ENCODE measurements at places on chromosomes 6 and 20.

DNA sequence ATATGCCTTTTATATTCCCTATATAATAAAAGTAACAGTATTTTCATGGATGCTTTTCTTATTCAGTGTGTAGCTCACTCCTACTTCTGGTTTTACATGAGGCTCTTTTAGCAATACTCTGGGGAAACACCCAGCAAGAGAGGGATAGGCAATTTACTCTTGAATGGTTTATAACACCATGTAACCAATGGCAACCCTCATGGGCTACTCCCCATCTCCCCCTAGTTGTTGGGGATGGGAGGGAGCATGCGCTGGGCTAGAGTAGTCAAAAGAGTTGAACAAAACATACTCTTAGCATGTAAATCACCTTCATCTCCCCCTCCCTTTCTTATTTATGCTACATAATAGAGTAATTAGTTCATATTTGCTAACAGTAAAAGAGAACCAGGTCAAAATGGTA is 140.1 kb upstream of the LRFN2 start:
- DNase-seq, result no peak

GRCh38 chr6:100768816-100769351 is 112.2 kb downstream of the ASCC3 start:
- DNase-seq, result no peak

- no peak for DNase-seq
Observed at GRCh38 chr20:43899274-43900120, 15.2 kb upstream of the TOX2 start.

DNA sequence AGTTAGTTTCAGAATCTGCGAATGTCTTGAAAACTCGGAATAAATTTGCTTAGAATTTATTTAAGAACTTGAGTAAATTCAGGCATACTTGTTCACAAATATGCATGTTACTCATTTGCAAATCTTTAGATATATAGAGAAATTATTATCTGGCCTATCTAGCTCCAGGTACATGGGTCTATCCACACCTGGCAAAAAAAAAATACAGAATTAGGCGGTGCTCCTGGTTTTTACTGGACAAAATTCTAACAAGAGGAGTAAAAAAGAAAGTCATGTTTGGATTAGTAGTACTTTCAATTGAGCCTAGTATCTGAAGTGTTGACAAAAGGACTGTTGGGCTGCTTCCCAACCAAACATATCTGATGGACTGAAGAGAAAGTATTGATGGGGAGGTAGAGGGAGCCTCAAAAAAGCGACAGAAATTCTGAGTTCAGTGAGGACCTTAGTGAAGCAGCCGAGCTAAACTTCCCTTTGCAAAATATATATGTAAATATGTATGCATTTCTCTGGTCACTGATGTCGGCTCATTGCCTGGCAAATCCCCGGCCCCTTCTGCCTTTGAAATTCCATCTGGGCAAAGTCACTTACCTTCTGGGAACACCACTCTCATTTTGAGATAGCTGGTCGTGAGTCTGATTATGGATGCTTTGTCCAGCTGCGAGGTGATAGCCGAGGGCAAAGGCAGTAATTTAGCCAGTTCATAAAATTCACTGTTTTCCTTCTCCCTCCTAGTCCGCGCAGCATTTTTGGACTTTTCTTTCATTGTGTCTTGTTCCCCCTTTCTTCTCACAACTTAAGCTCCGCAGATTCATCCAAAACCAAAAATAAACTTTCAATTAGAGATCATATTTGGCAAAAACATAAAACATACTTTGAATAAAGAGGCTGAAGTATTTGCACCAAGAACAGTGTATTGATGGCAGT is 1.8 kb downstream of the SIM1 start:
- DNase-seq, result no peak

Measured in activated CD8-positive, alpha-beta memory T cell treated with anti-CD3 and anti-CD28 coated beads for 48 hours (primary cell).